ENCODE measurements at places on chromosomes 4 and X.

GRCh38 chr4:53186714-53187358 is 179.0 kb downstream of the SCFD2 start:
- no peak for DNase-seq

GRCh38 chr4:182203872-182204411 is 39.3 kb upstream of the TENM3 start:
- no peak for DNase-seq

- DNase-seq, result peak; percentile 6
Measured at GRCh38 chr4:100042235-100042634, 92.2 kb upstream of the H2AZ1 start.

DNA sequence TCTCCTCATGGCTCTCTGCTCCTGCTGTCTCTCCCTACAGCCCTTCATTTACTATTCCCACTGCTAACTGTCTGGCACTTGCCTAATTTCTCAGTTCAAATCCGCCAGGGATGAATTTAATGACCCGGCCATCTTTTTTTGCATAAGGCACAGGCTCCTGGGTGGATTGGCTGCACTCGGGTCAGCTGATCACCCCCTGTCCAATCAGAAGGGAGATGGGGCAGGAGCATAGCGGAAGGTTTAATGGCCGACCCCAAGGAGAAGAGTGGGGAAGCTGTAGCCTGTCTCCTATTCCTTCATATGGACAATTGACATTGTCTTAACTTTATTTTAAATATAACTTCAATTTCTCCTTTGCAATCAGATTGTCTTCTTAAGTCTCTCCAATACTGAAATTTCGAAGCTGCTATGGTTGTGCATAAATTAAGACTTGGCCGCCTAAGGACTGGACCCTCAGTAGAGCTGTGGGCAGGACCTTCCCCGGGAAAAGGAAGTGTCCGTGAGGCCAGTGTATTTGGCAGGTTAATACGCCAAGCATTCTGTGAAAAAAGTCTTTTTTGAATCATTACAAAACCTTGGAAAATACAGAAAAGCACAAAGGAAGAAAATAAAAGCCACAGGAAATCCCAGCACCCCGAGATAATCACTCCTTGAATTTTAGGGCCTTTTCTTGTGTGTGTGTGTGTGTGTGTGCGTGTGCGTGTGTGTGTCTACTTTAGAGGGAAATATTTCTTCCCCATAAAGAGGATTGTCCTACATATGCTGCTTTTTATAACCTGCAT is 55.5 kb downstream of the SMIM20 start:
- DNase-seq, result no peak

DNA sequence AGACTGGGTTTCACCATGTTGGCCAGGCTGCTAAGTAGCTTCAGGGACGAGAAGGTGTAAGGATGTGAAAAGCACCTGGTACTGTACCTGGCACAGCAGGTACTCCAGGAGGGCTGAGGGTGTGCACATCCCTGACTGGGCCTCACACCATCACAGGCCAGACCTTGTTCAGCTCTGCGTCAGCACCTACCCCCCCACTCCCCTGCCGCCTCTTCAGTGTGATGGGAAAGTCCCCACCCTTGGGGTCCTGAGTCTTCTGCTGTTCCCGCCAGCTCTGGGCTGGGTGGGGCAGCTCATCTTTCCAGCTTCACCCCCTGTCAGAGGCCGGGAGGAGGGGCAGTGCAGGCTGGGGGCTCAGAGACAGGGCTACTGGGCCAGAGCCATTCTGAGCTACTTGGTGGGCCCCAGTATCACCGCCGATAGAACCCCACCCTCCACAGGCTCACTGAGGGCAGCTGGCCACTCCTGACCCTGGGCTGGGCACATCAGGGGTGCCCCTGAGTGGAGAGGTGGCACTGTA is 6.7 kb upstream of the SH3BP2 start:
- no peak for DNase-seq

- DNase-seq, result no peak
Measured at GRCh38 chr4:15233626-15234025, 194.2 kb upstream of the C1QTNF7 start.

Measured in skeletal muscle cell (primary cell).